Camera-type eye (tissue), 1 donor: ENCODE measurements at places on chromosomes 12 and 14. TPM values are rescaled to one million over a fixed set of nuclear protein-coding genes. Genes with fewer than 3 reads are reported as not detected.

Gene SMOC1
- total RNA-seq: 25.9 TPM

Gene PTPRB
- total RNA-seq: 29.7 TPM

Gene FGF6
- 1.8 TPM for total RNA-seq

Gene RTN1
- 88.2 TPM for total RNA-seq

Gene KRT2
- total RNA-seq: not detected
